Activated CD4-positive, CD25-positive, alpha-beta regulatory T cell (primary cell): ENCODE measurements at places on chromosomes 7 and 10.

DNA sequence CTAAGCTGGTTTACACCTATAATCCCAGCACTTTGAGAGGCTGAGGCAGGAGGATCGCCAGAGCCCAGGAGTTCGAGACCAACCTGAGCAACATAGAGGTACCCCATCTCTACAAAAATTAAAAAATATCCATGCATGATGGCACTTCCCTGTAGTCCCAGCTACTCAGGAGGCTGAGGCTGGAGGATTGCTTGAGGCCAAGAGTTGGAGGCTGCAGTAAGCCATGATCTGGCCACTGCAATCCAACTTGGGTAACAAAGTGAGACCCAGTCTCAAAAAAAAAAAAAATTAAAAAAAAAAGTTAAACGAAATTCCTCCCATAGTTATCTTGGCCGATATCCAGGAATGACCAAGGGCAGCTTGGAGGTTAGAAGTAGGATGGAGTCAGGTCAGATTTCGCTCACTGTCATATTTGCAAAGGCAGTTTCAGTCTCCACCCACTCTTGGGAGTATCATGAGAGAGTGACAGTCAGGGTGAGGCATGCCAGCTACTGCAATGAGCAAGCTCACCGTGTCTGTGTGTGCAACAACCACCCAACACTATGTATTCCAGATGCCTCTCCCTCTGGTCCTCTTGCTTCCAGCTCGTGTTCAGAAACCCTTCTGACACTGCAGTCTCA is 6.0 kb upstream of the ZDHHC4 start:
- DNase-seq, result no peak

GRCh38 chr7:132783824-132784223 is 207.6 kb upstream of the PLXNA4 start:
- DNase-seq, result no peak

DNA sequence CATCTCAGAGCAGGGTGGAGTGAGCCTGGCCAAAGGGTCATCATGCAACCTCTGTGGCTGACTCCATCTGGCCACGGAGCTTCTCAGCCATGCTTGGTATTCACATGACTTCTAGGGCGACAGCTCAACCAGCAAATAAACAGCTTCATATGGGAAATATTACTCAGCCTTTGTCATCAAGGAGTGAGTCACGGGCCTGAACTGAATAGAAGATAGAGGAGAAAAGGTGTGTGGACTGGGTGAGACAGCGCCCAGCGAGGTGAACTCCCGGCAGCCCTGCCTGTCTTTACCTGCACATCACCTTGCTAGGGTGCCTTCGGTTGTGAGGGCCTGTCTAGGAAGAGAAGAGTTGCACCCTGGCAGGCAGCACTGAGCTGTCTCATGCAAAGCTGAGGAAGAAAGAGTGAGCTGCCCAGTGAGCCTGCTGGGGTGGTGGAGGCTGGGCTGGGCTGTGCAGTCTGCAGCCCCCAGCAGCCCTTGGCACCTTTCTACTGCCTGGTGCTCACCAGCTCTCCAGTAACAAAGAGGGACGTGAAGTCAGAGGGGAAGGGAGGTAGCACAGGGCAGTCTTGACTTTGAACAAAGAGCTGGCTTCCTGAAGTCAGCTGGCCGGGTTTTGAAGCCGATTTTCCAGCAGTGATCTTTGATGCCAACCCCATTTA is 114.2 kb downstream of the EGFR start:
- DNase-seq, result no peak

GRCh38 chr7:7651479-7651878 is 10.9 kb downstream of the UMAD1 start:
- no peak for DNase-seq

GRCh38 chr7:99707096-99707495 is 27.3 kb upstream of the CYP3A5 start:
- DNase-seq, result no peak

DNA sequence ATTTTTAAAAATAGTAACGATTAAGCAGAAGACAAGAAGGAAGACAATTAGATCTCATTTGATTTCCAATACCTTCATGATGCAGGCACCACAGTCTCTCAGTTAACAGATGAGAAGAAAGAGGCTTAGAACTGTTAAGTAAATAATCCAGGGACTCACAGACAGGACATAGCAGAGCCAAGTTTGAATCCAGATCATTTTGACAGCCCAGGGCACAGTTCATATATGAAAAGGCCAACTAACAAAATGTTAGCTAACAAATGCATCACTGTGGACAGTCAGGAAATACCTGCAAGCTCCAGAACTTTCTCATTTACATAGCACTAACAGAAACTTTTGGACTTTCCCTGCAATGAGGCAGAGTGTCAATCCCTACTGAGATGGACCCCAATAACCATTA is 4.2 kb upstream of the NPSR1 start:
- no peak for DNase-seq

DNA sequence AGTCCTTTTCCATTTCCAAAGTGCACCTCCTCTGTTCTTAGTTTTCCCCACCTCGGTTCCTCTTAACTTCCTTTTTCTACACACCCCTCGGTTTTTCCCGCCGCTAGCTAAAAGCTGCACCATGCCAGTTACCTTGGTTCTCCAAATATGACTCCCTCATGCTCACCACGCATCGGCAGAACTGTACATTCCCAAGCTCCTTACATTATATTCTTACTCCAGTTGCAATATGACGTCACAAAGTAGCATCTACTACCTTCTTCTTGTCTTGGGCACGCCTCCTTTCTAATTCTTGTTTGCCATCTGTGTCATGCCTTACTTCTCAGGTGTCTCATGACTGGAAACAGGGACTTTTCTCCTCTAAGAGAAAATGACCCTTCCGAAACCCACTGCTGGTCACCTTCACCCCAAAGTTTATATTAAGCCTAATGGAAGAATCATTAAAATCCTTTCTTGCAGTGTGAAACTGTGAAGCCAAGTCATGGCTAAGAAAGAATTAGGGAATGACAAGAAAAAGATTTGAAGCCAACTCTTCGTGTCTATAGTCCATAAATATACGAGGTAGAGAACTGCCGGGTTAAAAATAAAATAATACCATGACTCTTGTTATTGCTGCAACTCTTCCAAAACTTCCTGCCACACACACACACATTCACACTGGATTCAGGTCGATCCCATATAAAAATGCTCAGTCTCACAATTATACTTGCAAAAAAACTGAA is 1.7 kb downstream of the ESYT2 start:
- no peak for DNase-seq

DNA sequence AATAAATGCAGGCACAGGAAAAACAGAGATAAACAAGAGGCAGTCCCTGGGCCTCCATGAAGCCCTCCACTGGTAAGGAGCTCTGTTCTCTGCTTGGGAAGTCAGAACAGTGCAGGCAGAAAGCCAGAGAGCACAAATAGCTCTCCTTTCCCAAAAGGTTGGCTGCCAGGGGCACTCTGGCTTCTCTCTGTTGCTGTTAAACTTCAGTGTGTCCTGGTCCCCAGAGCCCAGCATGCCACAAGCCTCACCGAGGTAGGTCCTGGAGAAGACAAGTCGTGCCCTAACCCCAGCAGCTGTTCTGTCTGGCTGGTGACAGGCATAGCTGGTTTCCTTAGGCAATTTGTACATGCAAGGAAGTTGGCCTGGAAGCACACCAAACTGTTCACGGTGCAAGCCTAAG is 17.3 kb downstream of the SLC16A12 start:
- DNase-seq, result no peak

- no peak for DNase-seq
These were observed 8.2 kb downstream of the BLNK start for GRCh38 chr10:96263176-96263575.

DNA sequence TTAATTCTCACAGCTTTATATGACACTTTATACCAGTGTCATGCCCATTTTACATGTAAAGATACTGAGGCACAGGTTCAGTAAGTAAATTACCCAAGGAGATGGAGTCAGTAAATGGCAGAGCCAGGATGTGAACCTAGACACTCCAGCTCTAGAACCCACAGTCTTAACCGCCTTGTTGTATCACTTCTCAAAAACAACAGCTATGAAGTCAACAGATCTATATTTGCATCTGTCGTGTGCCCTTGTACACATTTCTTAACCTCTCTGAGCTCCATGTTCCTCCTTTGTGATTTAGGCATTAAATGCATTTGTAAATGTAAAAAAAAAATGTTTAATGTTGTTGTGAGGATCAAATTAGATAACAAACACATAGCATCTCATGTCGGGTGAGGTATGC is 716.2 kb downstream of the SUGCT start:
- no peak for DNase-seq
